ENCODE measurements at places on chromosomes 13 and 19.
A peak's percentile ranks its signal among the peaks of the same experiment; 100 is the strongest.

GRCh38 chr19:16266586-16266942 is 58.1 kb upstream of the KLF2 start:
- DNase-seq = no peak

GRCh38 chr19:2648528-2648937 is 54.0 kb downstream of the GNG7 start:
- DNase-seq = peak; percentile 86

DNA sequence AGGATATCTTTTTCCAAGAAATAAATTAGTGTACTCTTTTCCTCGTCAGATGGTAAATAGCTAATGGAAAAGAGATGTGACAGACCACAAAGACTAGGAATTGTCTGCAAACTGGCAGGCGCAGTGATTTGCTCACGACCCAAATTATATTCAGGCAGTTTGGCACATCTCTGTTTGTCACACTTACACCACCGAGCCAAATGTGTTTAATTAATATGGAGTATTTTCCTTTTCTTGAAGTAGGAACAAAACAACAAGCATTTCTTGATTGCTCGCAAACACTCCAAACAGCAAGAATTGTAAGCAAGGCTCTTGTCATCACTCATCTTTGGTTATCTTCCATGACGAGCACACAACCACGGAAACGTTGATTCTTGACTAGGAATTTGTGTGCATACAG is 884.2 kb downstream of the PCDH9 start:
- no peak for DNase-seq

- DNase-seq = no peak
These were observed 9.9 kb downstream of the PLPP2 start for GRCh38 chr19:281156-281853.

DNA sequence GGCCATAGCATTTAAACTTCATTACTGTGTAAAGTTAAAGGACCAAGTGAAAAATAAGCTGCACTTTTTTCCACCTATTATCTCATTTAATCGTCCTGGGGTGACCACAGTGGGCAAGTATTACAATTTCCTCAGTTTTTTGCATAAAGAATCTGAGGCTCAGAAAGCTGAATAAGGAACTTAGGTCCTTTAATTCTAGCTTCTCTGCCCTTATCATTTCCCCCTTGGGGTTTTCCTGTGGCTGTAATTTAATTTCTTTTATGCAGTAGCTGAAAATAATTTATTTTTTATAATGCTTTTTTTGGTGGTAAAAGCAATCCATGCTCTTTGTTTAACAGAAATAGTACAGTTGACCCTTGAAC is 59.8 kb upstream of the RCBTB2 start:
- DNase-seq = no peak

GRCh38 chr19:19077103-19077502 is 13.3 kb downstream of the SLC25A42 start:
- no peak for DNase-seq

DNA sequence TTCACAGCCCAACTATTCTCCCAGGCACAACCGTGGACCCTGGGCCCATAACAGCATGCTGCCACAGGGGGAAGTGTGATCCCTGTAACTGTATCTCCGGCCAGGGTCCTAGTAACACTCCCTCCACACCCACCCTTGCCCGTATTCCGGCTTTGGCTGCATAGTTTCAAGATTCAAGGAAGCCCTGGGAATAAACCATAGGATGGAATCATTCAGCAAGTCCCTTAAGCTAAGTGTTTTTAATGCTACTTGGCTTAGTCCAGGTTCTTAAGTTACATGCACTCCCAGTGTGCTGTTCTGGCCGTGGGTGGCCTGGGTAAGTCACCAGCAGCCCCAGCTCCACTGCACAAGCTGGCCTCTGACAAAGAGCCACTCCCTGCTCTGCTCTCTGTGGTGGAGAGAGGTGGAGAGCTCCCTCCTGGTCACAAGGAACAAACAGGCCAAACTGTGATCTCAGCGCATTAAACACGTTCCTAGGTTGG is 532.4 kb upstream of the SGCG start:
- DNase-seq = no peak

- DNase-seq = no peak
These were observed 296.8 kb downstream of the EFNB2 start for GRCh38 chr13:106238690-106239089.

- peak; percentile 40 for DNase-seq
These were observed 11.9 kb downstream of the ZIC5 start for GRCh38 chr13:99959540-99960230.
